Kidney (tissue), 22 donors: ENCODE measurements at places on chromosomes 3 and 15. TPM values are rescaled to one million over a fixed set of nuclear protein-coding genes. Genes with fewer than 3 reads are reported as not detected.

The C2CD4A gene
- polyA plus RNA-seq, result 0.17 TPM

The LTF gene
- polyA plus RNA-seq, result 34.7 TPM

The CYP1A1 gene
- 0.26 TPM for polyA plus RNA-seq

The NAA80 gene
- 8.7 TPM for polyA plus RNA-seq

The GHSR gene
- polyA plus RNA-seq, result not detected

The SLC51B gene
- 40.9 TPM for polyA plus RNA-seq

The CCDC80 gene
- polyA plus RNA-seq, result 12.0 TPM

The LRRIQ4 gene
- not detected for polyA plus RNA-seq

The DUOXA2 gene
- 0.37 TPM for polyA plus RNA-seq

The GOLGA6D gene
- polyA plus RNA-seq, result not detected

The SPTSSB gene
- 0.52 TPM for polyA plus RNA-seq

The ACTC1 gene
- 7.4 TPM for polyA plus RNA-seq

The PRKCD gene
- polyA plus RNA-seq, result 29.1 TPM

DNA sequence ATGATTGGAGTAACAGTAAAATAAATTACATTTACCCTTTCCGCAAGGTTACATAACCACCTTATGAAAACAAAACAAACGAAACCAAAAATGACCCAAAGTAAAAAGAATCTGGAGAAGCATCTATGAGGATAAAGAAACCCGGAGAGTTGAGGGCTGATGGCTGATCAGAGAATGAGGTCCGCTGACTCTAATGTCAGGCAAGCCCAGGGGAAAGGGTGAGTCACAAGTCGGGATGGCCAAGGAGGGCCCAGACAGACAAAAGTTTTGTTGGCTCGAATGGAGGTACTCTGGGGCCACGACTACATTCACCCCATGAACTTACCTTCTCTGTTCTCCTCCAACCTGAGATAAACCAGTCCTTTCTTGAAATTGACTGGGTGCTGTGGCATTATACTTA lies 95.7 kb downstream of the RORA start:
- DNase-seq, result no peak

DNA sequence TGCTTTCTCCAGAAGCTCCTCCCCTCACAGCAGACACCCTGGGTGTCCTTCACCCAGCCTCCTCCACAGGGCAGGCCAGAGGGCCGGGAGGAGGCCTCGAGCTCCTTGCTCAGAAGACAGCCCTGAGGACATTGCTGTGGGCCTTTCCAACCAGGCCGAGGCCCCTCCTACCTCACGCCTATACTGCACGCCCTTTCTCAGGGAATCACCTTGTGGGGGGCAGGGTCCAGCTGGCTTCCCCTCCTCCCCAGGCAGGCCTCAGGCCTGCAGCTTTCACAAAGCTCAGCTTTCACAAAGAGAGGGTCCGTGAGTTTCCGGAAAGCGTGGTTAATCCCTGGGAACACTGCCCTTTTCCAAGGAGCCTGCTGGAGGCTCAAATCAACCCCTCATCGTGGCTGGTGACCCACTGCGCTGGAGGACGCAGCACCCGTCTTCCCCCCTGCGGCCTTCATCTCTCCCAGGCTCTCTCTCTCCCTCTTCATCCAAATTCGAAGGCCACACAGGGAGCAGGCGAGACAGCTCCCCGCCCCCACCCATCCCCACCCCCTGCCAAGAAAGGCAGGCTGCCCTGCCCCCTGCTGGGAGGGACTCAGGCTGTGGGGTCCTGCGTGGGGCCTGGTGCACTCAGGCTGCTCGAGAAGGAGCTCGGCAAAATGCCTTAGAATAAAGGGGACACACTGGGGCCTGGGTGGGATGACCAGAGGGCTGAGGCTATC lies 79.4 kb downstream of the OCA2 start:
- no peak for DNase-seq

- peak; percentile 72 for DNase-seq
Measured at GRCh38 chr3:15557511-15557946, 36.0 kb upstream of the COLQ start.

GRCh38 chr3:48276911-48277641 lies 36.2 kb downstream of the ZNF589 start:
- no peak for DNase-seq

- no peak for DNase-seq
Measured at GRCh38 chr3:189386739-189387138, 215.0 kb downstream of the TPRG1 start.

- DNase-seq, result peak; percentile 82
Measured at GRCh38 chr3:193788189-193788991, 195.4 kb downstream of the OPA1 start.

DNA sequence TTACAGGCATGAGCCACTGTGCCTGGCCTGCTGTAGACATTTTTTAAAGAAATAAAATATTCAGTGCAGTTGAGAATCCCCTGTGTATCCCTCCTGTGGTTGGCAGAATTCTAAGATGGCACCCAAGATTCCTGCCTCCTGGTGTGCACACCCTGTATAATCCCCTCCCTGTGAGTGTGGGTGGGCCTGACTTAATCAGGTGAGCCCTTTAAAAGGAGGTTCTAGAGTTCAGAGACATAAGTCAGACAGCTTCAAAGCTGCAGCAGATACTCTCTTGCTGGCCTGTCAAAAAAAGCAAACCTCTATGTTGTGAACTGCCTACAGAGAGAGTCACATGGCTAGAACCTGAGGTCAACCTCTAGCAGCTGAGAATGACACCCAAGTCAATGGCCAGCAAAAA lies 7.0 kb upstream of the VIPR1 start:
- no peak for DNase-seq

GRCh38 chr3:60829058-60829457 lies 422.2 kb downstream of the FHIT start:
- DNase-seq, result no peak

DNA sequence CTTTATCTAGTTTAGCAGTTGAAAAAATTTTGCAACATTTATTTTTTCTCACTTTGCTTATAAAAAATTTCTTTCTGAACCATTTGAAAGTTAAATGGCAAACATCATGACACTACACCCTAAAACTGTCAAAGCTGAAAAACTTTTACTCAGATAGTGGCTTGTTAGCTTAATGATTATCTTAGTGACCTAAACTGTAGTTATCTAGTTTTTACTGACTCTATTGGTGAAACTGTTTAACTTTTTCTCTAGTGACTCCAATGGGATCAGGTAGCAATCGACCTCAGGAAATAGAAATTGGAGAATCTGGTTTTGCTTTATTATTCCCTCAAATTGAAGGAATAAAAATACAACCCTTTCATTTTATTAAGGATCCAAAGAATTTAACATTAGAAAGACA lies 13.3 kb downstream of the FBXO22 start:
- no peak for DNase-seq

GRCh38 chr3:190542846-190543245 lies 29.0 kb downstream of the IL1RAP start:
- no peak for DNase-seq

DNA sequence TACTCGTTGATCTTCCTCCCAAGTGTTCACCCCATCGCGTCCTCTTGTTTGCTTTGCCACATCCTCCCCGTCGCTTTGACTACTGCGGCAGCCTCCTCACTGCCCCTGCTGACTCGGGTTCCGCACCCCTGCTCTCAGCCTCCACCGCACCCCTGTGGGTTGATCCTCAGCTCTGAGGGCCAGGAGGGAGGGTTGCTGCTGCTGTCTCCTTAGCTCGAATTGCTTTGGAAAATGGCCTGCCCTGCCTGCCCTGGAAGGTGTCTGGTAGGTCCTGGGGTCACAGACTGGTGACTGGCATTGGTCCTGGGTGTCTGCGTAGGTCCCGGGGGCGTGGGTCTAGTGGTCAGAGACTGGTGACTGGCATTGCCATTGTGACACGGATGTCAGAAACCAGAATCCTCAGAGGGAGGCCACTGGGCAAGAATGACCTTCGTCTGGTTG lies 9.4 kb downstream of the MUC4 start:
- no peak for DNase-seq
